ENCODE measurements at places on chromosomes 16 and 17.
A peak's percentile ranks its signal among the peaks of the same experiment; 100 is the strongest.

- DNase-seq = no peak
These were observed 8.3 kb upstream of the MAP2K3 start for GRCh38 chr17:21276264-21276588.

GRCh38 chr16:29850998-29851397 lies 12.0 kb downstream of the CDIPT start:
- DNase-seq = no peak

DNA sequence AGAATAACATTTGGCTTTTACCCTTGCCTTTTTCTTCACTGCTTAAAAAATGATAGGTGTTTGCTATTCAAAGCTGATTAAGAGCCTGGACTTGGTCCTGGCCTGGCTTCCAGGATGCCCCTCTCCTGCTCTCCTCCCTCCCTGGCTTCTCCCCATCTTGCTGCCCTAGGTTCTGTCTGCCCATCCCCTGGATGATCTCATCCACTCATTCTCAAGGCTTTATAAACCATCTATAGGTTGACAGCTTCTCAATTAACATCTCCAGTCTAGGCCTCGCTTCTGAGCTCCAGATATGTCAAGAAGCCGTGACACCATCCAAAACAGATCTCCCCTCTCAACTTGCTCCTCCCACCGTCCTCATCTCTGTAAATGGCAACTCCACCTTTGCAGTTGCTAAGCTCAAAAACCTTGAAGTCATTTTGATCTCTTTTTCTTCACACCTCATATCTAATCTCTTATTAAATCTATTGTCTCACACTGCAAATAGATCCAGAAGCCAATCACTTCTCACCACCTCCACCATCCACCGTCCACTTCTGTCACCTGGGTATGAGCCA lies 8.7 kb downstream of the ZNF771 start:
- no peak for DNase-seq

DNA sequence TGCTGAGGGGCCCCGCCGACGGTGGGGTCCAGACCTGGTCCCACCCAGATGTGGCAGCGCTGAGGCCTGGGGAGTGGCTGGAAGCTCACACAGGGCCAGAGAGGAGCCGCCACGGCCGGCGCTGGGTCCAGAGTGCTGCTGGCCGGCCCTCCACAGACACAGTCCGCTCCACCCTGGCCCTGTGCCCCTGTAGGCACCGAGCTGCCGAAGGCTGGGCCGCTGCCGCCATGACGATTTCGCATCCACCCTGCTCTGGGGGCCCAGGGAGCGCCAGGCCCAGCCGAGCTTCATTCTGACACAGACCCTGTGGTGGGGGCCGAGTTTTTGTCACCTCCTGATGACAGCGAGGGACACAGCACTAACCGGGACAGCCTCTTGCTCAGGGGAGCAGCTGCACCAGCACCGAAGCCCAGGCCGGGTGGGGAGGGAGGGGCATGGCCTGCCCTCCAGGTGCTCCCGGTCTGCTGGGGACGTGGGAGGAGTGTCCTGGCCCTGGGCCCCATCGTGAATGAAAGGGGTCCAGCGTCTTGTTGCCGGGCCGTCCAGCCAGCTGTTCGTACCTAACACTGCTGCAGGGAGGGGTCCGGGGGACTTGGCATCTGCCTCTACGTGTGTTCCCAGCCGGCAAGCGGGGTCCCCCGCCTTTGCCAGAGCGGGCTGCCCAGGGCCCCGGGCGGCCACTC lies 27.1 kb upstream of the SSTR5 start:
- DNase-seq = no peak

DNA sequence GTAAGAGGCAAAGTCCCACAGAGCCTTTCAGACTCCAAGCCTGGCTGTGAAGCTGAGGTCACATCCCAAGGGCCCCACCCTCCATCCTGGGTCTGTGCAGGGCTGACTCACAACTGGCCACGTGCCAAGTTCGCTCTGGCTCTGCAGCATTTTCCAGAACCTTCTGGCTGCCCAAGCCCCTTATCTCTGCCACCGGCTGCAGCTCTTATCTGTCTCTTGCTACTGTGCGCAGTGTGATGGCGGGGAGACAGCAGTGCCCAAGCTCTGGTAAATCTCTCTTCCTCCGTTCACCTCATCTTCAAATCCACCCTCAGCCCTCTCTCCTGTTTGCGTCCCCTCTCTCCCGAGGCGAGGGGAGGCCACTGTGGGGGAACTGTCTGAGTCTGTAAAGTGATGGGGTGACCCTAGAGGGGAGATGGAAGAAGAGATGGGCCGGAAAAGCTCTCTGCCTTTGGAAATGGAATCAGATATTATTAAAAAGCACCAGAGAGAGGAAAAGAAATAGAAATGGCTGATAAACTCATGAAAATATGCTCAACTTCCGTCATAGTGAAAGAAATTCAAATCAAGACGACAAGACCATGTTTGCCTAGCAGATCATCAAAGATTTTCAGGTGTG lies 162.7 kb upstream of the CDC42EP4 start:
- DNase-seq = peak; percentile 97

- DNase-seq = no peak
These were observed 17.8 kb downstream of the RAP1GAP2 start for GRCh38 chr17:2814049-2814448.

GRCh38 chr17:76434870-76435269 lies 18.1 kb downstream of the UBE2O start:
- DNase-seq = no peak

DNA sequence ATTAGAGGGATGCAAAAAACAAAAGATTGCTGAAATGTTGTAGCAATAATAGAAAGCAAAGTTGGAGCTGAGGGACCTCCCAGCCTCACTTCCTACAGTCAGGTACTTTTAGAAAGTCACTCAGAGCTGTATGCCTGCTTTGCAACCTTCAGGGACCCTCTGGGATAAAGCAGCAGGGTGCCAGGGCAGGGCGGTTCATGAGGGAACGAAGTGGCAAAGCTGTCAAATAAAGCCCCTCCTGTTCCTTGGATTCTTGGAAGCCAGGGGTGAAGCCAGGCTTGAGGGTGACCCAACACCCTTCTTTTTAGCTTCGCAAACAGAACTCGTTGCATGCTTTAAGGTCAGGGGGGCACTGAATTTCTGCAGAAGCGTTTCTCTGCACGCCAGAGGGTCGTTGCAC lies 767 bp downstream of the ATP2C2 start:
- no peak for DNase-seq

GRCh38 chr16:86598607-86599565 lies 20.5 kb downstream of the FOXL1 start:
- peak; percentile 22 for DNase-seq

DNA sequence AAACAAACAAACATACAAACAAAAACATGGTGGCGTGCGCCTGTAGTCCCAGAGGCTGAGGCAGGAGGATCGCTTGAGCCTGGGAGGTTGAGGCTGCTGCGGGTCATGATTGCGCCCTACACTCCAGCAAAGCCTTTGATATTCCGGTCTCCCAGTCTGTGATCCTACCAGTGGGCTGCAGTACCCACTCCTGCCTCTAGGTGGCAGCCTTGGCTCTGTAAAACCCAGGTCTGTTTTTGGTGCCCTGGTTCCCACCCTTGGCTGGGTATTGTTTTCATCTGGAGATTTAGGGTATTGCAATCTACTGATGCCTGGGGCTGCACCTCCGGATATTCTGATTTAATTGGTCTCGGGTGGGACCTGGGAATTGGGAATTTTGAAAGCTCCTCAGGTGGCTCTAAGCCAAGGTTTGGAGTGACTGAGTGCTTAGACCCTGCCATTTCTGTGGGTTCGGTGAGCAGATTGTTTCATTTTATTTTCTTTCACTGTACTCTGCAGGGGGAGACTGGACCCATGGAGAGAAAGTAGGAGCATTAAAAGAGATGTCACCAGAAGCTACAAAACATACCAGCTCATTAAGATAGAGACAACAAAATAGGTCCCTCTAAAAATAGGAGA lies 40.5 kb downstream of the MYH3 start:
- peak; percentile 85 for DNase-seq

- no peak for DNase-seq
These were observed 219.9 kb downstream of the CHD9NB start for GRCh38 chr16:52832771-52833170.

GRCh38 chr17:78624324-78625151 lies 47.3 kb upstream of the DNAH17 start:
- no peak for DNase-seq

GRCh38 chr16:54890381-54890780 lies 40.3 kb upstream of the IRX5 start:
- no peak for DNase-seq
